ENCODE measurements at places on chromosomes 3 and 15.

DNA sequence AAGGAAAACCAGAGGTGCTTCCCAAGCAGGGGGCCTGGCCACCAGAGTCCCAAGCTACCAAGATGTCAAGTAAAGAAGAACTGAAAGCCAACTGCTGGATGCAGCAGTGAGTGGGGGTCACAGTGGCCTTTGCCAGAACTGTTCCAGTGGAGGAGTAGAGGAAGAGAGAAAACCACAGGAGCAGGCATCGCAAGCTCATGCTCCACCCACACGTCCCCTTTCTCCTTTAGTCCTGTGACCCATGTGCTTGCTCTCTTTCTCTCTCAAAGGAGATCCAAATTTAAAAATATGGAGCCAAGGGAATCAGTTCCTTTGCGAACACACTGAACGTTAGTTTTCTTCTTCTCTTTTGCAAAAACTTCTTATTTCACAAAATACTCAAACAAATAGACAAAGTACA is 12.4 kb upstream of the ABHD2 start:
- DNase-seq, result no peak

DNA sequence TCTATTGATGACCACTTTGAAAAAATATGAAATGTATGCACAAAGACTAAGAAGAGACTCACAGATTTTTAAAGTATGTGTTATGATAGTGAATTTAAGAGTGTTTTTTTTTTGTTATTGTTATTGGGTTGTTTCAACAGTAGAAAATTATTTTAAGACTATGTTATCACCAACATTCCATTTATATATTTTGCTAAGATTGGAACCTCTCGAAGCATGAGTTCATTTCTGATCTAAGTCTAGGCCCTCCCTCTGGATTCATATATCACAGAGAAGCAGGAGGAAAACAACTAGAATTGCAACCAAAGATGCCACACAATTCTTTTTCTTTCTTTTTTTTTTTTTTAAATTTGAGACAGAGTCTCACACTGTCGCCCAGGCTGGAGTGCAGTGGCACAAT is 46.8 kb downstream of the ITGB5 start:
- no peak for DNase-seq

DNA sequence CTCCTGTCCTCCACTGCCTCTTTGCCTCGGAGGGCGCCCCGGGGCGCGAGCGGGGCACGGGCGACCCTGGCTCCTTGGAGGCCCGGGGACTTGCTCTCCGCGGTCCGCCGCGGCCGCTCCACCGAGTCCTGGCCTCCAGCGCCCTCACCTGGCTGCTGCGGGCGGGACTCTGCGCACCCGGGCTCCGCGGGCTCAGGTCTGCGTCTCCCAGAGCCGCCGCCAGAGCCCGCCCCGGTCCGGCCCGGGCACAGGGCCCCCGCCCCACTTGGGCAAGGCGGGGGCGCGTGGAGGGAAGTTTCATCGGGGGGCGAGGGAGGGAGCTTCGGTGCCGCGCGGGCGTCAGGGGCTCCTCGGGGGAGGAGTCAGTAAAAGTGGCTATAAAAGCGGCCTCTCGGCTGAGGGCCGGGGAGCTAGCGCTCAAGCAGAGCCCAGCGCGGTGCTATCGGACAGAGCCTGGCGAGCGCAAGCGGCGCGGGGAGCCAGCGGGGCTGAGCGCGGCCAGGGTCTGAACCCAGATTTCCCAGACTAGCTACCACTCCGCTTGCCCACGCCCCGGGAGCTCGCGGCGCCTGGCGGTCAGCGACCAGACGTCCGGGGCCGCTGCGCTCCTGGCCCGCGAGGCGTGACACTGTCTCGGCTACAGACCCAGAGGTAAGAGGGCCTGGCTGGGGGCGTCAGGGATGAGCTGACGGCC is at the start of gene CEMIP:
CEMIP (plus strand) TSS at position 407 of the 694 bp plus-strand sequence. CDS start 94,510 bp downstream, outside the sequence.
- DNase-seq, result peak; percentile 91

DNA sequence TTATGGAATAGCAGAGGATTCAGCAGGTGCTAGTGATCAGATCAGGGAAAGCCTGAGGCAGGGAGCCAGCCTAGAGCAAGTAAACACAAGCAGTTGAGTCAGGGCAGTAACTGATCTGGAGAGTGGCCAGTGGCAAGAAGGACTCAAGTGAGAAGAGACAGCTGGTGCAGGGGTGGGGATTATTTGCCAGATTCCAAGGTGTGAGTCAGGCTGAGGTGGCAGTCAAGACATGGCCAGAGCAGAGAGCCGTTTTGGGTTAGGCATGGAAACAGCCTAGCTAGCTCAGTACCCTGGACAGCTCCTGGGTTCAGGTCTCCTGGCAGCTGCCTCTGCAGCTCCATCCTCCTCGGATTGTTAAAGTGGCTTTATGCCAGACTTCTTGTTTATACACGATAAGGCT is 281.9 kb upstream of the ONECUT1 start:
- DNase-seq, result peak; percentile 85

GRCh38 chr15:55764398-55764797 is 21.4 kb upstream of the PRTG start:
- DNase-seq, result no peak

- no peak for DNase-seq
Observed at GRCh38 chr3:171352387-171352935, 107.7 kb downstream of the TNIK start.

- no peak for DNase-seq
Observed at GRCh38 chr15:39685999-39686613, 96.5 kb downstream of the FSIP1 start.

GRCh38 chr3:170641510-170642236 is 55.8 kb upstream of the SLC7A14 start:
- no peak for DNase-seq

DNA sequence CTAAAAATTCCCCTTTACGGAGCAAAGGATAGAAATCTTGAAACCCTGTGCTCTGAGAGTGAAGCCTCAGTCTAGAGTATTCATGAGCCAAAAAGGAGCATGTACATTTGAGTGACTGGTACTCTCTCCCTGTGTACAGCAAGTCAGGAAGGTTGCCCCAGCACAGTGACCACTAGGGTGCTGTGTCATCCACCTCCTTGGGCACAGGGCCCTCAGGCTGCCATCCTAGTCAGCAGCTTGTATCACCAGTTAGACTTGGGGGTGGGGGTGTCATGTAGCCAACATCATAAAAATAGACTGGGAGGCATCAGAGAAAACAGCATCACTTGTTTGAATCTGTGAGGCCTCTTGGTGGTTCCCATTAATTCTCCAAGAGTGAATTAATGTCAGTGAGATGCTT is 12.0 kb downstream of the NME9 start:
- no peak for DNase-seq

- no peak for DNase-seq
Observed at GRCh38 chr3:181328346-181328745, 338.8 kb upstream of the DNAJC19 start.

DNA sequence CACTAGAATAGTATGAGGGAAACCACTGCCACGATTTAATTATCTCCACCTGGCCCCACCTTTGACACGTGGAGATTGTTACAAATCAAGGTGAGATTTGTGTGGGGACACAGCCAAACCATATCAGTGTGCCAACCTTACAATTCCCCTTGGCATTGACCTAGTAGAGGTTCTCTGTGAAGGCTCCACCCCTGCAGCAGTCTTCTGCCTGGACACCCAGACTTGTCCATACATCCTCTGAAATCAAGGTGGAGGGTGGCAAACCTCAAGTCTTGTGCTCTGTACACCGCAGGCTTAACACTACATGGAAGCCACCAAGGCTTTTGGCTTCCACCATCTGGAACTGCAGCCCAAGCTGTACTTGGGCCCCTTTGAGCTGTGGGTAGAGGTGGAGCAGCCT is 8.8 kb upstream of the IQGAP1 start:
- DNase-seq, result no peak

DNA sequence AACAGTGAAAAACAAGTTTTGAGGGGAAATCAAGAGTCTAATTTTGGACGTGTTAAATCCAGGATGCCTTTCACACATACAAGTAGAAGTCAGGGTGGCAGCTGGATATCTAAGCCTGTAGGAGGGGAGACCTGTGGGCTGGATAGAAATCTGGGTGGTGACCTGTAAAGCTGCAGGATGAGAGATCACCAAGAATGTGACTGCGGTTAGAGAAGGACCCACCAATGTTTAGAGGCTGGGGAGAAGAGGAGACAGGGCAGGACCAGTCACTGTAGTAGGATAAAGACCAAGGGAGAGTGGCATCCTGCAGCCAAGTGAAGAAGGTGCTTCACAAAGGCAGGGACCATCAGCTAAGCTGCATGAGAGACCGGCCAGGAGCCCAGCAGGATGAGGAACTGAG is 36.2 kb downstream of the MRAS start:
- no peak for DNase-seq

GRCh38 chr3:156158656-156159295 is 38.4 kb downstream of the KCNAB1 start:
- DNase-seq, result no peak

GRCh38 chr15:69225355-69226022 is 65.1 kb downstream of the GLCE start:
- no peak for DNase-seq

- DNase-seq, result no peak
Observed at GRCh38 chr15:31345606-31346366, 19.2 kb downstream of the KLF13 start.

DNA sequence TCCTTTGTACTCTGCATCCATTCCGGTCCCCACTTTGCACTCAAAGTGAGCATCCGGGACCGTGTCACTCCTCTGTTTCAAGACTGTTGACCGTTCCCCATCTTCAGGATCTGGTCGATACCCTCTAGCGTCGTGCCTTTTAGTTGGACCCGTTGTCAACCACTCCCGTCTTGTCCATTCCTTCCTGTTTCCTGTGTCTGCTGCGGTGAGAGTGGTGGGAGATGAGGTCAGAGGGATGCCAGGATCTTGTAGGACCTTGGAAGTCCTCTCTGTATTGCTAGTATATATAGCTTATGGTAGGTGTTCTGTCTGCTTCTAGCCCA is 624 bp downstream of the BRK1 start:
- DNase-seq, result no peak

All from mesothelial cell of epicardium (in vitro differentiated cells).